ENCODE measurements at places on chromosomes 6 and 20.

GRCh38 chr20:20085071-20085470, 32.7 kb downstream of the CFAP61 start:
- DNase-seq, result no peak

DNA sequence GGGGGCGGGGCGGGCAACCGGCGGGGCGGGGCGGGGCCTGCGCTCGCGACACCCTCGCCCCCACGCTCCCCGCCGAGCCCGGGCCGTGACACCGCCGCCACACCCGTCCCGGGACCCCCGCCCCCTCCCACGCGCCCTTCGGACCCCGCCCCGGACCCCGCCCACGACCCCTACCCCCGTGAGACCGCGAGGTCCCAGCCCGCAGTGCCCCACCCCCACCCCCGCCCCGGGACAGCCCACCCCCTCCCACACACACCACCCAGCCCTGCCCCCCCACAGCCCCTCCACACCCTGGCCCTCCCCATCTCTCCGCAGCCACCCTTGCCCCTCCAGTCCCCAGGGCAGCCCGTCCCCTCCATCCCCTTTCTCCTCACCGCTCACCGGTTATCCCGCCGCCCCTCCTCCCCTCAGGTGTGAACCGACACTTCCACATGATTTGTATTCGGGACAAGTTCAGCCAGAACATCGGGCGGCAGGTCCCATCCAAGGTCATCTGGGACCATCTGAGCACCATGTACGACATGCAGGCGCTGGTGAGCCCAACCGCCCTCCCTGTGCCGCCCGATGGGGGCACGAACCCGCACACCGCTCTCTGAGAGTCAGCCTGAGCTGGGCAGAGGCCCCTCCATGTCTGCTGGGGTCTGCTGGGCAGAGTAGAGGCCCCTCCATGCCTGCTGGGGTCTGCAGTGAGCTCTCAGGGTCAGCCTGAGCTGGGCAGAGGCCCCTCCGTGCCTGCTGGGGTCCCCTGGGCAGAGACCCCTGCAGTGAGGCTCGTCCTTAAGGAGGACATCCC, 622 bp downstream of the MRGBP start:
- no peak for DNase-seq

GRCh38 chr6:41779336-41779735, 364 bp downstream of the FRS3 start:
- DNase-seq, result no peak

GRCh38 chr6:83411731-83412130, 19.1 kb downstream of the ME1 start:
- DNase-seq, result no peak

GRCh38 chr6:132063204-132063603, 112.0 kb upstream of the CCN2 start:
- no peak for DNase-seq

DNA sequence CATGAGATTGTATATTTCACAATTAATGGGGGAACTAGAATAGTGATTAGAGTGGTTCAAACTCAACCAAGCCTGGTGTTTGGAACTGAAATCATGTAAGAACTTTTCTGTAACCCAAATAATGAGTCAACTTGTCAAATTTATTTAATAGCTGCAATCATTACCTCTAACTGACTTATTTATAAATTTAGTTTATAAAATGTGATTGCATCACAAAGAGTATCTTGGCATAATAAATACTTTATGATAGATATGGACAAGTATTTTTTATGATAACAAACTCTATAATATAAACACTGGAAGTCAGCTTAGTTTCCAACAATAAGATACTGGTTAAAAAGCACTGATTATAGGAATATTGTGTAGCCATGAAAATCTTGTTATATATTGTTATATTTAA, 319.1 kb downstream of the RIMS1 start:
- DNase-seq, result no peak

- no peak for DNase-seq
Observed at GRCh38 chr6:126475449-126475848, 135.5 kb downstream of the CENPW start.

DNA sequence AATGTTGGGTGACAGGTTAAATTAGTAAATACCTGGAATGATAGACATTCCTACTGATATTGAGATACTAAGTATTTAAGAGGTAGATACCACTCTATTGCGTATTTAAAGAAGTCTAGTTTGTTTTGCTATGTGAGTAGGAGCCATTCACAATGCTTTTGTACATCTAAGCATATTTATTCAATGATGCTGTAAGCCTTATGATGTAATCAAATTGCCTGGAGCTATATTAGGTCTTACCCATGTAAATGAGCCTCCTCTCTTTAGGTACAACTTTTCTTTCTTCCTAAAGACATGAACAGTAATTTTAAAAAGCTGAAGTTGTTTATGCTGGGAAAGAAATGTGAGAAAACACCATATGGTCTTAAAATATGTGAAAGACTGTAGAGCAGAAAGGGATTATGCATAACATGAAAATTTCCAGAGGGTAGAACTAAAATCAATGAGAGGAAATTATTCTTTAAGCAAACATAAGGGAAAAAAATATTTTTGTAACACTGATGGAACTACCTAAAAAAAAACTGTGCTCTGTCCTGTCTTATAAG, 526.7 kb downstream of the EPHA7 start:
- DNase-seq, result no peak
